ENCODE measurements at places on chromosomes 4 and X.

DNA sequence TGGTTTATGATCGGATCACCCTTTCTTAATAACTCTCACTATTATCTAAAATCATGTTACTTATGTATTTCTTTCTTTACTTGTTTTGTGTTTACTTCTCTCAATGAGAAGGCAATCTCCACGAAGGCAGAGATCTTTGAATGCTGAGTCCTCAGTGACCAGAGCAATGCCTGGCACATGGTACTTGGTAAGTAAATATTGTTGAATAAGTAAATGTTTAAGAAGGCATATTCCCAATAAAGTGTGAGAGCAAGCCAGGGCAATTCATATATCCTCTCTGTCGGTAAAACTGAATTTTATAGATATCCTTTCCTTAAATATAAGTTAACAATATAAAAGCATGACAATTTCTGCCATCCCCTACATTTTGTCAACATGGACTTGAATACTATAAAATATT, 94.4 kb downstream of the UGT8 start:
- no peak for DNase-seq

- no peak for DNase-seq
Measured at GRCh38 chr4:46850026-46850425, 59.0 kb downstream of the COX7B2 start.

DNA sequence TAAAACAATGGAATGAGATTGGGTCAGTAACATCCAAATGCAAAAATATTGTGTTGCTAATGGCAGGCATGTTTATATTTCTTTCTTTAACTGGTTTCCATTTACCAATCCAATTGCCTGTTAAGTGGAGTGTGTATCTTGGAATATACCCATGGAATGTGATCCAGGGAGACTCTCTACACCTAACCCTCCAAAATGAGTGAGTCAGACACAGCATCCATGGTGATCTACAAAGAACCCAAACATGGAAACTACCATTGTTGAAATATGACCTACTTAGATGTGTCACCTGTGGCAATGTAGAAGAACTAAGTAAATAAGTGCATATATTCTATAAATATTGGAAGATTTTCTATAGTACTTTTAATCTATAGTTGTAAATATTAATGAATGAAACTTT, 110.3 kb downstream of the AREG start:
- DNase-seq, result no peak

GRCh38 chr4:73505567-73505966, 24.0 kb downstream of the AFM start:
- DNase-seq, result no peak

DNA sequence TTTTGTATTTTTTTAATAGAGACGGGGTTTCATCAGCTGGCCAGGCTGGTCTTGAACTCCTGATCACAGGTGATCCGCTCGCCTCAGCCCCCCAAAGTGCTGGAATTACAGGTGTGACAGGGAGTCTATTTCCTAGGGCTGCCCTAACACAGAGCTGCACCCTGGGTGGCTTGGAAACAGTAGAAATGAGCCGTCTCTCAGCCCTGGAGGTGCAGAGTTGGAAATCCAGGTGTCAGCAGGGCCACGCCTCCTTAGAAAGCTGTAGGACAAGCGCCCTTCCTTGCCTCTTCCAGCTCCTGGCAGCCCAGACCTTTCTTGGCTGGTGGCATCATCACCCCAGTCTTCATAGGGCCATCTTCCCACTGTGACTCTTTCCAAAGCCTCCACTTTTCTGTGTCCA, 71.6 kb downstream of the DCTD start:
- no peak for DNase-seq

- DNase-seq, result no peak
Measured at GRCh38 chrX:106454991-106455390, 156.8 kb upstream of the RADX start.

All from spinal cord (tissue), 10 donors.